ENCODE measurements at places on chromosomes 12 and 14.

- DNase-seq, result peak; percentile 47
Measured at GRCh38 chr12:105562199-105562971, 231.9 kb downstream of the C12orf75 start.

DNA sequence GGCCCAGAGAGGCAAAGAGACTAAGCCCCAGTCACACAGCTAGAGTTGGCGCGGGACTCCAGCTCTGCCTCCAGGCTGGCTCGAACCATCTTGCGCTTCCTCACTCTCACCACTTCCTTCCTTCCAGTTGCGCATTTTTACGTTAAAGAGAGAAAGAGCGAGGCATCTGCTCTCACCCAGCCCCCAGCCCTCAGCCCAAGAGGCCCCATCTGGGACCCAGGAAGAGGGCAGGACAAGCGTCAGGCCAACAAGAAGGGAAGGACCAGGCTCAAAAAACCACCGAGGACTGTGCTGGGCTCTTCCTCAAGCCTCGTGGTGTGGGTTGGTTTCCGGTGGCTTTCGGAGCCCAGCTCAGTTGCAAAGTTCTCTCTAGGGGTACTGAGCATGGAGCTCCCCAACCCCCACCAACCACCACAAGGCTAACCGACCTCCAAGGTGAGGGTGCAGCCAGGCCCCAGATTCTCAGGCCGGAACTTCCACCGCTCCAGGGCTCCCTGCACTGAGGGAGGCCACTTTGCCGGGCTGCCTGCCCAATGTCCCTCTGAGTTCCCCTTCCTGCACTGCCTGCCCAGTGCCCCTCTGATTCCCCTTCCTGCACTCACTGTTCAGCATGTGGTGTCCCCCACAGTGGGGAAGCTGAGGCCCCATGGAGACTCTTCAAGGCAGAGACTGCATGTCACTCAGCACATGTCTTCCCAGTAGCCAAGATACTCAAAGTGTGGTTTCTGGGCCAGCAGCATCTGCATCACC is 35.9 kb downstream of the TESC start:
- DNase-seq, result no peak

GRCh38 chr12:30965613-30965985 is 39.1 kb downstream of the TSPAN11 start:
- no peak for DNase-seq

DNA sequence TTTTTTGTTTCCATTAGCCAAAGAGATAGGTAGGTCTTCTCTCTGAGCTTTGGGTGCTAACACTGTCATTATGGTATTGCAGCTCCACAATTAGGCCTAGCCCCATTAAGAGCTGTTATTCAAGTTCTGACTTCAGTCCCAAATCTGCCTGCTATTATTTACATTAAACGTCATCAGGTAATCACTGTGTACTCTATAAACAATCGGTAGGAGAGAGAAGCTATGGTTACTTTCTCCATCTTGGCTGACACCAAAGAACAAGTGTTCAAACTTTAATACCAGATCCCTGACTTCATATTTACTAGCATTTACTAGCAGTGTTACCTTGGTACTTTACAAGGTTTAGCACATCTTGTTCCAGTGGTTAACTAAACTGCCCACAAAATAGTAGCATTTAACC is 305.1 kb upstream of the GARIN2 start:
- no peak for DNase-seq

DNA sequence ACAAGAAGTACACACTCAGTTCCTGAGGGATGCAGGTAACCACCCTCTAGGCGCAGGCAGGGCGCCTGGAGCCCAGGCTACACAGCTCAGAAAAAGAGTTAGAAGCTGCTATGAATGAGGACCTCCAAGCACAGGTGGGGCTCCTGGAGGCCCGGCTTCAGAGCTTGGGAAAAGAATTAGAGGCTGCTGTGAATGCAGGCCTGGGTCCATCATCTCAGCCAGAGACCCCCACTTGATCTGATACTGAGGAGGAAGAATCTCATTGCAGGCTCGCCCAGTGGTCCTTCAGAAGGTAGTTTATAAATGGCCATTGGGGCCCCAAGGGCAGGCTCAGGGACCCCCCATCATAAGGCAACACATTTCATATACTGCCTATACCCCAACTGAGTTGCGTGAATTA is 556.4 kb downstream of the SLC6A15 start:
- DNase-seq, result no peak

DNA sequence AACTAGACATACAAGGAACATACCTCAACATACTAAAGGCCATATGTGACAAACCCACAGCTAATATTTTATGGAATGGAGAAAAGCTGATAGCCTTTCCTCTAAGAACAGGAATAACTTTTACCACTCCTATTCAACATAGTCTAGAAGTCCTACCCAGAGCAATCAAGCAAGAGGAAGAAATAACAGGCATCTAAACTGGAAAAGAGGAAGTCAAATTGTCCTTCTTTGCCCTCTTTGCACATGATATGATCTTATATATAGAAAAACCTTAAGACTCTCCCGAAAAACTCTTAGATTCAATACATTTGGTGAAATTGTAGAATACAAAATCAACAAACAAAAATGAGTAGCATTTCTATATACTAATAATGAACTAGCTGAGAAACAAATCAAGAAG is 110.0 kb downstream of the ATP23 start:
- no peak for DNase-seq

GRCh38 chr14:103619057-103619456 is 10.0 kb upstream of the KLC1 start:
- peak; percentile 62 for DNase-seq

DNA sequence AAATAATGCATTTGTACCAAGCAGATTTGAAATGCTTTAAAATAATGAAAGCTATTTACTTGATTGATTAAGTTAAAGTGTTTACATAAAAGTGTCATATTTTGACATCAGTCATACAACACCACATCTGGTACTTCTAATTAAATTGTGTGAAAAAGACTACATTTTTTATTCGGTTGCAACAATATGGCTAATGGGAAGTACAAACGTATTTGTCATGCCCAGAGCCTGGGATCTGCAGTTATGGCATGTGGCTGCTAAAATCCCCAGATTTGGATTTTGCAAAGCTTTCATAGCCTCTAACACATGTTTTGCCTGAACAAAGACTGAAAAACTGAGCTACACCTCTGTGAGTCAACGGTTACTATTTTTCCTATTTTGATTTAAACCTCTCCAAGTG is 66.6 kb downstream of the LLPH start:
- no peak for DNase-seq

DNA sequence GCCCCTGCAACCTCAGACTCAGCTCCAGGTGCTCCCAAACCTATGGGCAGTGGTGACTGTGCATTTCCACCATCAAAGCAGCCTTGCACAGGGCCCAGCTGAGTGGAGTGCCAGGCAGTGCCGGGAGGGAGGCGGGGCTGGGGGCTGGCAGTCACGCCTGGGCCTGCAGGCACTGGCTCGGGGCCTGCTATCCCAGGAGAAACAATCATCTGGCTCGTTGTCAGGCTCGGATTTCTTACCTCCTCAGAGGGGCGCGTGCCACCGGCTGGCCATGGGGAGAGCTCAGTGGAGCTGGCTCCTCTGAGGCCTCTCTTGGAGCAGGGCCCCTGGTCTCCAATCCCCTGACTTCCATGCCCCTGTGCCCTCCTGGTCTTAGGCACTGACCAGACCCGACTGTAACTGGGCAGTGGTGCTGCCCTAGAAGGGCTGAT is 20.2 kb upstream of the PPP1R13B start:
- DNase-seq, result no peak

- no peak for DNase-seq
Measured at GRCh38 chr12:69172491-69172890, 66.9 kb upstream of the CPSF6 start.

- DNase-seq, result peak; percentile 91
Measured at GRCh38 chr12:121799842-121800693, 3.7 kb upstream of the SETD1B start.

- no peak for DNase-seq
Measured at GRCh38 chr12:79954037-79954610, 19.2 kb upstream of the PPP1R12A start.

GRCh38 chr12:6276956-6277620 is 33.4 kb upstream of the PLEKHG6 start:
- peak; percentile 34 for DNase-seq

DNA sequence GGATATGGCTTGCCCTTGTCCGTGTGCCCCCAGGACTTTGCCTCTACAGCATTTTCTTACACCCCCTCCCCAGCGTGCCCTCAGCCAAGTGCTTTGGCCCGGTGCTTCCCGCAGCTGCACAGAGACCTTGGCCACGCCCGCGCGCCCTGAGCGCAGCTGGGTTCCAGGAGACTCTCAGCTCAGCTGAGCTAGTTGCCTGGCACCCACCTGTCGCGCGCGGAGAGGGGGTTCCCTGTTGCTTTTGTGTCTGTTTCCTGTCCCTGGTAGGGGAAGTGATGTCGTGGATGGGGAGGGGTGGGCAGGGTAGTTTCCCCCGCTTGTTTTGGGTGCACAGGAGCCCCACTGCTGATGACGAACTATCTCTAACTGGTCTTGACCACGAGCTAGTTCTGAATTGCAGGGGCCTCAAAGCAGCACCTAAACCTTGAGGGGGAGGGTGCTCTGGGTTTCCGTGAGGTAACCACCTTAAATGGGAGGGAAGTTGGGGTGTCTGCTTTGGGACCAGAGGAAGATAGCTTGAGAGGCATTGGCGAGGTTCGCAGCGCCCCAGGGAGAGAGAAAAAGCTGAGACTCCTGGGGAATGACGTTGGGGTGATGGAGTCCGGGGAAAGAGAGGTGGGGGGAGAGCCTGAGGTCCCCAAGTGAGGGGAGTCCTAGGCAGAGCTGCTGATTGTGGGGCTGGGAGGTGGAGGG is 1.5 kb downstream of the DIO3 start:
- no peak for DNase-seq

DNA sequence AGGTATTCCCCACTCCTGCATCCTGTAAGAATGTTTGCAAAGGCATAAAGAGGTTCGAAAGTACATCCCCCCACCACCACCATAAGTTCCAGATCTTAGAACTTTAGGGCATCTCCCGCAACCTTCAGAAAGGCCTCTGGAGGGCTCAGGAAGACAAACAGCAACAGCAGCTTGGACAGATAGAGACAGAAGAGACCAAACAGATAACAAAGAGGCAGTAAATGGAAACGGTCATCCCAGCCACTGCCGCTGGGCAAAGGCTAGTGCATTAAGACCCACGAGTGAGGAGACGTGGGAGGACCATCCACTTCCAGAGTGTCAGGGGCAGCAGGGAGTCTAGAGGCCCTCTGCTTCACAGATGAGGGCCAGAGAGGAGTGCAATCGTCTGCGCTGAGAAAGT is 124.3 kb downstream of the CRACR2A start:
- DNase-seq, result no peak

DNA sequence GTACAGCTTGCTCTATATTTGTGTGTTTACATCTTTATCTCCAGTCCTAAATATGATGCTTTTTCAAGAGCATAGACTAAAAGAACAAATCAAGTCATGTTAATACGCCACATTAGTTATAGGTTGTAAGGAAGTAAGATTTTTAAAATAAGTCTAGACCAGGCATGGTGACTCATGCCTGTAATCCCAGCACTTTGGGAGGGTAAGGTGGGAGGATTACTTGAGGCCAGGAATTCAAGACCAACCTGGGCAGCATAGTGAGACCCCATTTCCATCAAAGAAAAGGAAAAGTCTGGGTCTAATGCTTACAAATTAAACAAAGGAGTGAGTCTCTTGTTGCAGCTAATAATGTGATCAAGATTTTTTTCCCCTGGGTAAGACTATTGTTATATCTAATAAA is 118.9 kb downstream of the GPR135 start:
- no peak for DNase-seq

- no peak for DNase-seq
Measured at GRCh38 chr14:49897414-49897813, 4.5 kb downstream of the ARF6 start.

GRCh38 chr12:101619858-101620761 is 25.3 kb downstream of the MYBPC1 start:
- DNase-seq, result no peak

DNA sequence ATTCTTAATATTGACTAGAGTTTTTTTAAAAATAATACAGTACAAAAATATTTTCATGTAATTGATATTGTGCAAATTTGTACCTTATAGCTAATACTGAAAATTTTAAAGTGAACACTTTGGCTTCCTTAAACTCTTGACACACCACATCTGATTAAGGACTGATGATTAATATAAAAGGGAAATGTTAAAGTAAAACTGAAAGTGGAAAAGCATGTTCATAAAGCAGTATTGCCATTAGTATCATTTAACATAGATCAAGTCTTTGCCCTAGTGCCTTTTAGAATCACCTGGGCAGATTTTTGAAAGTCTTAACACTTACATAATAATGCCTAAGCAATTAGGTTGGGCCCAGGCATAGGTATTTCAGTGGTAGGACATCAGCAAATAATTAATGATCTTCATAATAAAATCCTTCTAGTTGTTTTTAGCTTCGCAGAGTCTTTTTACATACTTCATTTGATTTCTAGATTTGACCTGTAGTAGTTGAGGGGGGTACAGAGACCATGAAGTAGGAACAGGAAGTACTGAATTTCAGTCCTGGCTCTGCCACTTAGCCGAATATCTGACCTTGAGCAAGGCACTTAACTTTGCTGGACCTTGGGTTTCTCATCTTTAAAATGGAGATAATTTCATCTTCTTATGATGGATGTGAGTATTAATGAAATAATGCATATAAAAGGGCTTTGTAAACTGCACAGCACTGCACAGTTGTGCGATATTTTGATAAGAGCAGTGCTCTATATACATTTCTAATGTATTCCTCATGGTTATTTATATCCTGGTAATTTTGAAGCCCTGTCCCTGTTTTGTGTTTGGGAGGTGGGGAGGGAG is 43.7 kb downstream of the MARK3 start:
- DNase-seq, result no peak

GRCh38 chr12:115303723-115304309 is 619.8 kb upstream of the TBX3 start:
- no peak for DNase-seq

GRCh38 chr14:68518761-68519670 is 273.9 kb downstream of the ZFP36L1 start:
- DNase-seq, result no peak

- peak; percentile 43 for DNase-seq
Measured at GRCh38 chr12:94427501-94428381, 31.9 kb downstream of the CEP83 start.

DNA sequence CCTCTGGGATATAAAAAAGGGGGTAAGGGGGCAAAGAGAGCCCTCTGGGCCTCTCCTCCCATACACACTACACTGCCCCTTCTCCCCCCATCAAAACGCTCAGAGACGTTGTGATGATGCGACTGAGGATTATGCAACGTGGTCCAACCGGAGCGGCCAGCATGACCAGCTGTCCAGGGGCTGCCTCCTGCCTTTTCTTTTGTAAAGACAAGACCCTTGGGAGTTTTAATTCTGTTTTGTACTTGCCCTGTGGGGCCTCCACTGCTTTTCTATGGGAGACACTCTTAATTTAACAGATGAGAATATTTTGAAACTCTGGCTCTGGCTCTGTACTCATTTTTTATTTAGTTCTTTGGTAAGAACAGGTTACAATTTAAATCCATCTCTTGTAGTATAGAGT is 7.2 kb downstream of the MBD6 start:
- DNase-seq, result no peak

DNA sequence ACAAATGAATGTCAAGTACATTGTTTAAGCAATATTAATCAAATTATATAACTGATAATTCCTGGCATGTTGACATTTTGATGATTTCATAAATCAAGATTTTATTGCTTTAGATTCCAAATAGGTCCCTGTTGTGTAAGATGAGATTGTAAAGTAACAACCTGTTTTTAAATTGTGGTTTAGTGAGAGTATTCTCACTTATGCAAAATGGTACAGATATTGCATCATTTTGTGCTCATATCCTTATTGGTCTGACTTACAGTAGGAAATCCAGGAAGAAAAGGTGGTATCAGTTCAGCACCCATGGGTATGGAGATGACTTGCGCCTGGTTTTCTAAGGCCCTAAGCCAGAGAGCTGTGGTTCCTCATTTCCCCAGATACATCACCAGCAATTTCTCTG is 165.5 kb downstream of the KIF21A start:
- no peak for DNase-seq

GRCh38 chr12:11650286-11651281 is 1.1 kb downstream of the ETV6 start:
- DNase-seq, result no peak

Data from AG20443 (cell line).